ENCODE measurements at places on chromosomes 5 and 9. TPM values are rescaled to one million over a fixed set of nuclear protein-coding genes. Genes with fewer than 3 reads are reported as not detected.
A peak's percentile ranks its signal among the peaks of the same experiment; 100 is the strongest.

MAP1B gene
- 41.4 TPM for total RNA-seq

DNA sequence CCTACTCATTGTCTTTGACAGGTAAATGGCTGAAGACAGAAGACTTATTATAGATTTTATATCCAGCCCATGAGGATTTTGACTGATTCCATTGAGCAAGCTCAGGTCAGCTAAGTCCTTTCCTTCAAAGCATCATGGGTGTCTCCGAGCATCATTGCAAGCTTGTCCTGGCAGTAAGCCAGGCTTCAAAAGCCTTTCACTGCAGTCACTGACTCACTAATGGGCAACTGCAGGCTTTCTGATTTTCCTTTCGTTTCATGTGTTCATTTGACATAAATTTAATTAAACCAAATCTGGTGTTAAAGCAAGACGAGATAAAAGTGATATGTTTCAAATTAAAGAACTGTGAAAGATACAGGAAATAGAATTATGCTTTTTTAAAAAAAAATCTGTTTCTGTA, 426.2 kb downstream of the ANXA1 start:
- DNase-seq: peak; percentile 21

DNA sequence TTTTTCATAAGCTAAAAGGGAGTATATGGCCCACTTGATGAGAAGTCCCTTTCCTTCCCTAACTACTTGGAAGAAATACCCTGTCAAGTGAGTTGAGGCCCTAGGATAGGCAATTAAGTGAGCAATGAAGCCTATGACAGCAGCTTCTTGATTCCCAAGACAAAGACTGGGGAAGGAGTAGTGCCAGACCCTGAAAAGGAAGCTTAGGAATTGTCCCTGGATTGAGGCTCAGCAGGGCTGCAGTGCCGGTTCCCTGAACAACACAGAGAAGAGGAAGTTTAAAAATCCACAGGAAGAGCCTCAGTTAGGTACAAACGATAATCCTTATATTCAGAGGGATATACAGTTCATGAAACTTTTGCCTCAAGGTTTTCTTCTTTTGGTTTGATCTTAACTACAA, 61.8 kb upstream of the RAD23B start:
- DNase-seq: no peak

- peak; percentile 80 for DNase-seq
These were observed 24.1 kb upstream of the PTGS1 start for GRCh38 chr9:122346478-122347347.

PTGS1 gene
- total RNA-seq: 1.4 TPM

- no peak for DNase-seq
These were observed 136.1 kb downstream of the GAPVD1 start for GRCh38 chr9:125397736-125398135.

CD274 gene
- total RNA-seq: 4.4 TPM

DNA sequence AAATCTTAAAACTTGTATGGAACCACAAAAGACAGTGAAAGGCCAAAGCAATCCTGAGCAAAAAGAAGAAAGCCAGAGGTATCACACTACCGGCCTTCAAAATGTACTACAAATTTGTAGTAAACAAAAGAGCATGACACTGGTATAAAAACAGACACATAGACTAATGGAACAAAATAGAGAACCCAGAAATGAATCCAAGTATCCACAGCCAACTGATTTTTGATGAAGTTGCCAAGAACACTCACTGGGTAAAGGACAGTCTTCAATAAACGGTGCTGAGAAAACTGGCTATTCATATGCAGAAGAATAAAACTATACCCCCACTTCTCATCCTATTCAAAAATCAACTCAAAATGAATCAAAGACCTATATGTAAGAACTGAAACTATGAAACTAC, 390.1 kb downstream of the PRELID2 start:
- DNase-seq: no peak

DNA sequence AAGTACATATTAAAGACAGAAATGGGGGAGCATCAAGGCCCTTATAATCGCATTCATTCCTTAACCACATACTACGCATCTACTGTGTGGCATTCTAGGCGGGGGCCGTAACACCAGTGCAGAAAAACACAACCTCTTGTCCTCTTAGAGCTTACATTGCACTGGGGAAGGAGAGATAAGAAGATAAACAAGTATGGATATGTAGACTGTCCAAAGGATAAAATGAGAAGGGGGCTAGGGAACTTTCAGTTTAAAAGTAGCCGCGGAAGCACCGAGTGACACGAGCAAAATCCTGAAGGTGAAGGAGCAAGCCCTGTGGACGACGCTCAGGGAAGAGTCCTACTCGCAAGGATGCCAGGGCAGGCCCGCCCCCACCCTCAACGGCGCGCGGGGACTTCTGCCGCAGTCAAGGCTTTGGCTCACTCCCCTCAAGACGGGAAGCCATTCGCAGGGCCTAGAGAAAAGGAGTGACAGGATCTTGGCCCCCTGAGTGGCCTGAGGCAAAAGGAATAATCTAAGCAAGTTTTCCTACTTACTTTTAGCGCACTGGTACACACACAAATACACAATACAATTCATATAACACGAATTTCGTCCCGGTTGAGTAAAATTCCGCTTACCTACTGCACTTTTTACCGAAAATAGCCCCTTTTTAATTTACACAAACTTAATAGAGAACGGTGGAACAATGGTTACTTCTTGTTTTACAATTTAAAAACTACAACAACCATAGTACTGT, 1.3 kb upstream of the NIPBL start:
- peak; percentile 70 for DNase-seq

DNA sequence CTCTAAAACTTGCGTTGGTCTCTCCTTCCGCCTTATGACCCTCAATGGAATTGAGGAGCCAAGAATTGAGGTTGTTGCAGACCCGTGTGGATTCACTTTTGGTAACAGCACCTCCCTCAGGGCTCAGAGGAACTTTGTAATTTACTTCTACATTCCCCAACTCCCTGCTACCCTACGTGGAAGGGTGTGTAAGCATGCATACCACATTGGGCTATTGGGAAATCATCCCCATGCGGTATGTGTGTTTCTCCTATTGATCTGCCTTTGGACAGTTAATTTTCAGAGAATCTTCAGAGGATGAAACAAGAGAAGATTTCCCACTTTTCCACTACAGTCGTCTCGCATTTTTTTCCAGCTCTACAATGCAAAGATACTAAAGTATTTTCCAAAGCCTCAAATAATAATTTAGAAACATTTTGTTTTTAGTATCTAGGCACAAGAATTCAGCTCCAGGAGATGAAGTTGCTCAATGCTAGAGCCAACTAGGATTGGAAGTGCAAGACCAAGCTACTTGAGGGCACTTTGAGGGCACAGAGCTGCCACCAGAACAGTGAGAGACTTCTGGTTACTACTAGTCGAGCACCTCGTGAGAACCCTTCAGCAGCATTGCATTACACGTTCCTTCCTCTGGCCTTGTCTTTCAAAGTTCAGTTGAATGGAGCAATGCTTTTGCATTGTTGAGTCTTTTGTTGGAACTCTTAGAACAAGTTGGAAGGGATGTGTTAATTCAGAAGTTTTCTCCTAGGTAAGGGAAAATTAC, 3.4 kb downstream of the C1QTNF3 start:
- DNase-seq: no peak

DNA sequence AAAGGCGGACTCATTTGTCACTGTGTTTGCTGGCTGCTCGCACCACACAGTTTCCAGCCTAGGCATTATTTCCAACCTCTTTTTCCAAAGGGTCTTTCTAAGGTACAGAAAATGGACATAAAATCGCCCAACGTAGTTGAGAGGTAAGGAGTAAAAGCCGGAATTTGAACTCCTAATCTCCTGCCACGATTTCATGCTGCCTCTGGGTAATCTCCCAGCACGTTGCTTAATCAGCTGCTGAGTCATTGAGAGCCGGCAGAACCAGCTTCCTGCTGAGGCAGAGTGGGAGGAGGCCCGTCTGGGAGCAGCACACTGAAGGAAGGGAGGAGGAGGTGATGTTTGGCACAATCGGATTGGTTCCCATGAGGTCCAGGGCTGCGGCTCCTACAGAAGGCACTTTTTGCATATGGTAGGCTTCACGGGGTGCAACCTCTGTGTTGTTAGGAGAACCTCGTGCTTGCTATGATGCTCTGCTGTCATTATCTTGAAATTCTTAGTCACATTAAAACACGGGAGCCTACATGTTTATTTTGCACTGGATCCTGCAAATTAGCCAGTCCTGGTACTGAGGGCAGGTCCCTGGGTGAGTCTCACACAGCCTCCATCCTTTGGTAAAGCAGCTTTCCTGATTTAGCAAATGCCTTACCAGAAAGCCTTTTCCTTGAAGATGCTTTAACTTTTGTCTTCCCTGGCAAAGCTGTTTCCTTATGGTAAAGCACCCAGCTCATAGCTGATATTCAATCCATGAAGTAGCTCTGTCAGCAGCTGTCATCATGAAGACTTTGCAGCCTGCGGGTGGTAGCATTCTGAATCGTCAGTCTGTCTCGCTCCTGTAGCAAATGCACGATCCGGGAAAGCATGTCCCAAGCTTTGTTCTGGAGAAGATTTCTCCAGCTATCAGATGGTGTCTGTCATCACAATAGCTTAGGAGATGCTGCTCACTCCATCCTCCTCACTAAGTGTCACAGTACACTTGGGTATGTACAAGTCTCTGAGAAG, 191.6 kb upstream of the MSX2 start:
- peak; percentile 3 for DNase-seq

DNA sequence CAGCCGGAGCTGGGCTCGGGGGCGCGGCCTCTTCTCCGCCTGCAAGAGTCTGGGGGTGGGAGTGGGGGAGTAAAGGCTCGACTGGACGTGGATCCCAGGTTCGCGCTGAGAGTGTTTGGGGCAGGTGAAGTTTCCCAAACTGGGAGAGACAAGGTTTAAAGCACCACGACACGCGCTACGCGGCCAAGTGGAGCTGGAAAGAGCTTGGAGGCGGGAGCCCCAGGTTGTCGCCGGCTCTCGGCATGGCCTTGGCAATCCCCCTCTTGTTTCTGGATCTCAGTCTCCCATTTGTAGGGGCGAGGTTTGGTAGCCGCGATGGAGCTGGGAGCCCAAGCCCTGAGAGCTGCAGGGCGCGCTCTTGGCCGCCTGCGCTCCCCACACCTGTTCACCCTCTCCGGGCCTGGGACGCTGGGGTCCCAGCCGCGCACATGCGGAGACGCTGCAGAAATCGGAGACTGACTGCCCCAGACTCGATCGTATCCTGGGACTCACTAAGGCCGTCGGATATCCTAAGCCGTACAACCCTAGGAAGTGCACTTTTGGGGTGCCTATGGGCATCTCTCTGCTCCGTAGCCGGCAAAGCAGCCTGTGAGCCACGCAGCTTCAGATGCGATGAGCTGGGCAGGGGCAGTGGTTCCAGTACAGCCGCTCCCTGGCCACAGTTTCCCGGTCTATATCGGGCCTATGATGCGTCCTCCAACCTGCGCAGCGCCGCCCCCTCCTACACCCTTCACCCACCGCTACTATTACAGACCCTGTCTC, 937 bp downstream of the TMOD1 start:
- DNase-seq: peak; percentile 35

DNA sequence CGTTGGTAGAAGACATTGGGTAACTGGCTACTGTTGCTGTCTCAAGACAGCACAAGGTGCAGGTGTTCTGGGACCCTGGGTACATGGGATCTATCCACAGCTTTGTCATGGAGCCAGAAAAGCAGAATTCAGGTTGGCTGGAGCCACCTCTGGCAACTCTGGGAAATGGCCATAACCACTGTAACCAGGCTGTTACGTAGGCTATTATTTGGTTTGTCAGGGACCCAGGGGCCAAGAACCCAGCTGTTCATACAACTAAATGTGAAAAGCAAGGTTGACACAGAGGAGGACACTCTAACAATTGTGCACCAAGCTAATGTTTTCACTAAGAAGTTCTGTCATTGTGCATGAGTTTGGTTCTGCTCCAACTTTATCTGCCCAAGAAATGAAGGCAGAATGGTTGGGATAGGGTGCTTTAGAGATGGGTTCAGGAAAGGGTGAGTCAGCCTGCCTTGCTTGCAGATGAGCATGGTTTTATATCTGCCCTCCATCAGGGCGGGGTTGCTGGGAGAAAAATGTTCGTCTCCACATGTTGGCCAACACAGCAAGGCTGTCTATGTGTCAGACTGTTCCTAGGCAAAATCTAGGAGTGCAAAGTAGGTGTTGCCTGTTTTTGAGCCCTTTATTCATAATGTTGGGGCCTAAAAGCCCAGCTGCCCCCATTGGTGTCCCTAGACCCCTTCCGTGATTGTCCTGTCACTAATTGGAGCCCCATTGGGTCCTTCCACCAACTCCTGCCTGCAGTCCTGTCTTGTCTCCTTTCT, 131.3 kb upstream of the DAP start:
- DNase-seq: no peak

DNA sequence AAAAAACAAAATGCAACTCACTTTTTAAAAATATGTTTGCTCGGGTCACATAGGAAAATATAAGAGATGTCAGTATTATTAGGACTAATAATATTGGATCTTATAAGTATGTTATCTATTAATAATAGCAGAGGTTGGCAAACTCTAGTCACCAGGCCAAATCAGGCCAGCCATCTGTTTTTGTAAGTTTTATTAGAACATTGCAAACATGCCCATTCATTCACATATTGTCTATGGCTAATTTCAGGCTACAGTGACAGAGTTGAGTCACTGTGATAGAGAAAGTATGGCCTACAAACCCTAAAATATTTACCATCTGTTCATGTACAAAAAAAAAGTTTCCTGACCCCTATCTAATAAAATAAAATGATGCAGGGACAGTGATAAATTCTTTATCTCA, 97.7 kb upstream of the CDH6 start:
- no peak for DNase-seq

- no peak for DNase-seq
These were observed 827.6 kb upstream of the ACO1 start for GRCh38 chr9:31556667-31557463.

DNA sequence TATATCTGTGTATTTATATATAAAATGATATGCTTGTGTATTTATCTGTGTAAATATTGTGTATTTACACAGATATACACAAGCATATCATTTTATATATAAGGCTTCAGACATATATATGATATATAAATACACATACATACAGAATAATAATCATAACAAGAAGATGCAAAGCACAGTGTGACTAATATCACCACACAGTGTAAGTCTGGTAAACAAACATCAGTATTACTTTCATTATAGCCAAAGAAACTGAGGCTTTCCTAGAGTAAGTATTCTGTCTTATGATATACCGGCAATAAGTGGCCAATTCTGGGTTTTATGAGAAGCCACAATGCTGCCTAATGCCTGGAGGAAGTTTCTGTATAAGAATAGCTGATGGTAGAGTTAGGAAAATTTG, 29.9 kb upstream of the RAPGEF6 start:
- DNase-seq: no peak

NACC2 gene
- 10.9 TPM for total RNA-seq

CDX1 gene
- total RNA-seq: not detected

- peak; percentile 41 for DNase-seq
These were observed 59.1 kb upstream of the TBC1D2 start for GRCh38 chr9:98314381-98315066.

IFT74 gene
- 4.4 TPM for total RNA-seq

BAAT gene
- total RNA-seq: not detected

BTNL8 gene
- total RNA-seq: 0.20 TPM

CDHR2 gene
- not detected for total RNA-seq

DNA sequence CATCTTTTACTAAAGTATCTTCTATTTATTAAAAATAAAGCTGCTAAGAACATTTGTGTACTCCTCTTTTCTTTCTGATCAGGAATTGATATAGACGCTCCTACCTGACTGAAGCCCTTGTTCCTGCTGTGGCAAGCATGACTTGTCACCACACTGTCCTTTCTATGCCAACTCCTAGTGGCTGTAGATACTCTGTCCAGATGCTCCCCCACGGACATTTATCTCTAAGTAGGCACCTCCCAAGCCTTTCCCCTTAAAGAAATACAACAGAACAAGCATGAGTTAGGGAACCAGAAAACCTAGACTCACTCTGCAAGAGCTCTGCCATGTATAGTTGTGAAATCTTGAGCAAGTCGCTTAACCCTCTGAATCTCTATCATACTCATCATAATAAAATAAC, 53.2 kb downstream of the FAM114A2 start:
- DNase-seq: no peak

CMYA5 gene
- total RNA-seq: under 0.01 TPM

GRCh38 chr5:66994790-66995189, 201.8 kb downstream of the CD180 start:
- DNase-seq: no peak
